ENCODE measurements at places on chromosomes 7 and 10. TPM values are rescaled to one million over a fixed set of nuclear protein-coding genes. Genes with fewer than 3 reads are reported as not detected.

DNA sequence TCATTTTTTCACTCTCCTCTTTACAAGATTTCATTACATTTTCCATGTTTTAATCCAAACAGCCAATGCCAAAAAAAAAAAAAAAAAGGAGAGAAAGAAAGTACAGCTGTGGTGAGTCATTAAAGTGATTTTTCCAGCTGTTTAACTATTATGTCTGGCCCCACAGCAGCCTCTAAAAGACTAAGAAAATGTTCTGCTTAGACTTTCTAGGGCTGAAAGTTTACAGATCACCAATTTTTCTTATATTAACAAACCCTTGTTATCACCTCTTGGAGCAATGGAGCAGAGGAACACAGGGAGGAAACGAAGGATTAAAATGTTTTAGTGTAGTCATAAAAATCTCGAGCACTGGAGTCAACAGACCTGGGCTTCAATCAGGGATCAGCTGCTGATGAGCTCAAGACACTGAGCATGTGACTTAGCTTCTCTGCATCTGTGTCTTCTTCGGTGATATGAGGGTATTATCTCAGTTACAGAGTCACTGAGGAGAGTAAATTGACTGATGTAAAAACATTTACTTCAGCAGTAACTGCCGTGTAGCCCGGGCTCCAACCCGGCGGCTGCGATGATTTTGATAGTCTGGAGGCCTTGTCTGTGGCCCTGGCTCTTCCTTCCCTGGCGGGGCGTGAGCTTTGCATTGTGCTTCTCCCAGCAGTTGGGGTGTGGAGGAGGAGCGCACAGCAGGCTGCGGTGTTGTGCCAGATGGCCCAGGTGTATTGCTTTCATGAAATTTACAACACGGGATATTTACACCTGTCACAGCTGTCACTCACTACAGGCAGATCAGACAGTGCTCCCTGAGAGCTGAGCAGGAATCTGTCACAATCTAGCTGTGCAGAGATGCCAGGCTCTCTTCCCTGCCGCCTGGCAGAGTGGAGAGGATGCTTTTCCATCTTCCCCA is 298.3 kb upstream of the FZD8 start:
- no peak for DNase-seq
- no peaks in the 10 kb centered on the region for H3K4me1 ChIP-seq

DNA sequence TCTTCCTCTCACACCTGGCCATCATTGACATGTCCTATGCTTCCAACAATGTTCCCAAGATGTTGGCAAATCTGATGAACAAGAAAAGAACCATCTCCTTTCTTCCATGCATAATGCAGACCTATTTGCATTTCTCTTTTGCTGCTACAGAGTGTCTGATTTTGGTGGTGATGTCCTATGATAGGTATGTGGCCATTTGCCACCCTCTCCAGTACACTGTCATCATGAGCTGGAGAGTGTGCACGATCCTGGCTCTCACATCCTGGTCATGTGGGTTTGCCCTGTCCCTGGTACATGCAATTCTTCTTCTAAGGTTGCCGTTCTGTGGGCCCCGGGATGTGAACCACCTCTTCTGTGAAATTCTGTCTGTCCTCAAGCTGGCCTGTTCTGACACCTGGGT is 19.2 kb downstream of the OR2A14 start:
- no peak for DNase-seq
- no peaks in the 10 kb centered on the region for H3K36me3 ChIP-seq
- H3K4me1 ChIP-seq = no peaks in the 10 kb centered on the region
- H3K4me3 ChIP-seq = no peak overlapping the region
- H3K27ac ChIP-seq = no peak overlapping the region
- no peaks in the 10 kb centered on the region for H3K27me3 ChIP-seq

DNA sequence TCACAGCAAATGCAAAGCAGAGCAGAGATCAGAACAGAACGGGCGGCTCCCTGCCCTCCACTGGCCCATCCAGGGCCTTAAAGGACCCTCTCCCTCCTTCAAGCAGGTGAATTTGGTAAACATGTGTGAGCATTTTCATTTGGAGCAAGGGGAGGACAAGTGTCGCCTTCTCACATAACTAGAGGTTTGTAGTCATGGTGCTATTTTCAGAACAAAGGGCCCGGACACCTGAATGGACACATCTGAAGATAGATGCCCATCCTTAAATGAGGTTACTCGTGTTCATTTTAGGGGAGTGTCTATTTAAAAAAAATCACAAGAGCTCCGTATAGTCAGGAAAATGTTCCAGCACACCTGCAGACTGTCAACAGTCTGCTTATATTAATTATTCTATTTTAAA is 153.8 kb downstream of the PRKCQ start:
- H3K4me1 ChIP-seq = no peaks in the 10 kb centered on the region
- DNase-seq = no peak
- H3K27me3 ChIP-seq = no peaks in the 10 kb centered on the region
- no peak overlapping the region for H3K27ac ChIP-seq
- H3K36me3 ChIP-seq = peaks cover 39% of the 10 kb centered on the region

GRCh38 chr7:92847305-92847704 is 10.9 kb upstream of the CDK6 start:
- H3K27ac ChIP-seq = no peak overlapping the region
- no peaks in the 10 kb centered on the region for H3K36me3 ChIP-seq
- H3K4me3 ChIP-seq = no peak overlapping the region
- no peaks in the 10 kb centered on the region for H3K27me3 ChIP-seq
- no peak for DNase-seq
- no peaks in the 10 kb centered on the region for H3K4me1 ChIP-seq

DNA sequence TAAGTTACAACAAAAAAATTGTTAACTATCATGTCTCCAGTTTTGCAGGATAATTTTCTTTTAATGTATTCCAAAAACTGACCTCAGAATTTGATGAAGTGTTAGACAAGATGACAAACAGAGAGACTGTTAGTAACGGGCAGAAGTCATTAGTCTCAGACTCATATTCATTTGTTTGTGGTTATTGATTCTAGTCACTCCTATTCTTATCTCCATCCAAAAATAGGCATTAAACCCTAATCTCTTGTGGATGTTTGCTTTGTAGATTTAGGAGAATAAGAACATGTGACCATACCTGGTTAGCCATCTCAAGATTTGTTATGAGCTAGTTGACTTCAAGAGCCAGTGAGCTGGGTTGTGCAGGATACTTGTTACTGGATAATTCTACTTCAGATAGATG is 261.1 kb downstream of the AUTS2 start:
- no peaks in the 10 kb centered on the region for H3K36me3 ChIP-seq
- H3K4me3 ChIP-seq = no peak overlapping the region
- no peak for DNase-seq

DNA sequence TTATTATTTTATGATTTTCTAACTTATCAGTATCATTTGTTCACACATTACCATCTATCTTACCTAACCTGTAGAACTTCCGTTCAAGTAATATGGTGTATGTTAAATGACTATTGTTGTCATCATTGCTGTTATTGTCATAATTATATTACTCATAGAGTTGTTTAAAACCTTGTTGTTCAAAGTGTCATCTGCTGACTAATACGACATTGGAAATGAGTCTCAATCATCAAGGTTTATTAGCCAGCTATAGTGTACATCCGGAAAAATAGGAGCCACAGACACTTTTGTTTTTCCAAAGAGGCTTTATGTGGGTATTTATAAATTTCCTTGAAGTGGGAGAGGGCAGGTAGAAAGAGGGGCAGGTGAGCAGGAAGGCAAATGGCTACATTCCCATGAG is 386.9 kb upstream of the LRRTM3 start:
- H3K4me1 ChIP-seq = no peaks in the 10 kb centered on the region
- no peaks in the 10 kb centered on the region for H3K36me3 ChIP-seq
- DNase-seq = no peak
- no peaks in the 10 kb centered on the region for H3K27me3 ChIP-seq

- H3K27me3 ChIP-seq = no peaks in the 10 kb centered on the region
- no peak overlapping the region for H3K27ac ChIP-seq
- no peak overlapping the region for H3K4me3 ChIP-seq
Observed at GRCh38 chr10:116216676-116217075, 56.3 kb downstream of the GFRA1 start.

GRCh38 chr10:22243321-22243720 is 25.5 kb upstream of the EBLN1 start:
- no peak for DNase-seq
- no peak overlapping the region for H3K4me3 ChIP-seq
- no peak overlapping the region for H3K27ac ChIP-seq

DNA sequence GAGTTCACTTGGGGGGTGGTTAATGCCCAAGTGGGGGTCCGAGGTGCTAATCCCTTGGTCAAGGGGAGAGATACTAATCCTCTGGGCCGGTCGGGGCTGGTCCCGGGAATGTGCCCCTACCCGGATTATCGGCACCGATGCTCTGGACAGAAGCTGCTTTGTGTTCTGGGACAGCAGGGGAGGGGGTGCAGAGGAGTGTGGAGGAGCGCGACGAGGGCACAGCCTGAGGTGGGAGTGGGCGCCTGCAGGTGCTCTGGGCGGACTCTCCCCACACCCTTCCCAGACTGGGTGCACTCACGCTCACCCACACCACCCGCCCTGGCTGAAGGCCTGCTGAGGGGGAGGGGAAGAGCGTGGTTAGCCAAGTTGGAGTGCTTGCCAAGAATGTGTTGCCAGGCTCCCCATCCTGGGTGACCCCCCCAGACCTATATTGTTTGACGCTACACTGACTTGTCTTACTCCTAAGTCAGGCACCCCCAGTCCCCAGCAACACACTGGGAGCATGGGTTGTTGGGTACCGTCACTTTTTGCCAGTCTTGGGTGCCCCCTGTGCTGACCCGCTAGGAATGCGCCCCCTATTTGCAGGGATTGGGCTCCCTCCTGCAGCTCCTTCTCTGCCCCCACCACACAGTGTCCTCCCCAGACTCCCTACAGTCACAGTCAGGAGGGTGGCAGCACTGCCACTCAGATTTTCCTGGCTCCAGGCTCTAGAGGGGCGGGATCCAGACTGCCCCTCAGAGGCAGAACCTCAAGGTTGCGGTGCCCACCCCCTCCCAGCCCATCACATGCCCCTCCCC is 1.2 kb downstream of the SLC4A2 start:
- H3K4me3 ChIP-seq = peak overlapping the region; percentile 68
- H3K27ac ChIP-seq = no peak overlapping the region
- H3K27me3 ChIP-seq = no peaks in the 10 kb centered on the region

GRCh38 chr10:29386342-29386999 is 97.6 kb downstream of the LYZL1 start:
- H3K36me3 ChIP-seq = no peaks in the 10 kb centered on the region
- H3K27me3 ChIP-seq = no peaks in the 10 kb centered on the region
- H3K27ac ChIP-seq = no peak overlapping the region
- no peak for DNase-seq
- H3K4me1 ChIP-seq = no peaks in the 10 kb centered on the region

DNA sequence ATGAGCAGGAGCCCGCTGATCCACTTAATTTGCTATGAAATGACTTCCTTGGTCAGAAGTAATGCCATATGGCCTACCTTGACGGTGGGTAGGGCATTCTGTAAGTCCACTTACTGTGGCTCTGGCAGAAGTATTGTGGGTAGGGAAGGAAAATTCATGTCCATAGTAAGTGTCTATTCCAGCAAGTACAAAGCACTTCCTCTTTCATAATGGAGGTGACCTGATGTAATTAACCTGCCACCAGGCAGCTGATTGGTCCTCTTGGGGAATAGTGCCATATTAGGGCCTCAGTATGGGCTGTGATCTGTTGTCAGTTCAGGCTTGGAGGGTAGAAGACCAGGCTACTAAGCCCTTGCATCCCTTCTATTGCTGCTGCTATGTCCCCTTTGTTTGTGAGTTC is 103.9 kb downstream of the SLC37A3 start:
- no peaks in the 10 kb centered on the region for H3K4me1 ChIP-seq
- H3K4me3 ChIP-seq = no peak overlapping the region
- DNase-seq = no peak
- no peak overlapping the region for H3K27ac ChIP-seq

- no peak overlapping the region for H3K4me3 ChIP-seq
- no peak for DNase-seq
- no peak overlapping the region for H3K27ac ChIP-seq
- H3K4me1 ChIP-seq = no peaks in the 10 kb centered on the region
Observed at GRCh38 chr10:107299606-107300005, 135.1 kb upstream of the SORCS1 start.

GRCh38 chr10:107727767-107728317 is 563.3 kb upstream of the SORCS1 start:
- H3K4me1 ChIP-seq = no peaks in the 10 kb centered on the region
- no peak overlapping the region for H3K4me3 ChIP-seq
- no peaks in the 10 kb centered on the region for H3K27me3 ChIP-seq
- DNase-seq = no peak
- no peaks in the 10 kb centered on the region for H3K36me3 ChIP-seq
- H3K27ac ChIP-seq = no peak overlapping the region

GRCh38 chr10:29012926-29013554 is 275.8 kb upstream of the LYZL1 start:
- H3K27me3 ChIP-seq = no peaks in the 10 kb centered on the region
- no peak for DNase-seq
- H3K27ac ChIP-seq = no peak overlapping the region
- H3K4me1 ChIP-seq = no peaks in the 10 kb centered on the region
- no peak overlapping the region for H3K4me3 ChIP-seq

DNA sequence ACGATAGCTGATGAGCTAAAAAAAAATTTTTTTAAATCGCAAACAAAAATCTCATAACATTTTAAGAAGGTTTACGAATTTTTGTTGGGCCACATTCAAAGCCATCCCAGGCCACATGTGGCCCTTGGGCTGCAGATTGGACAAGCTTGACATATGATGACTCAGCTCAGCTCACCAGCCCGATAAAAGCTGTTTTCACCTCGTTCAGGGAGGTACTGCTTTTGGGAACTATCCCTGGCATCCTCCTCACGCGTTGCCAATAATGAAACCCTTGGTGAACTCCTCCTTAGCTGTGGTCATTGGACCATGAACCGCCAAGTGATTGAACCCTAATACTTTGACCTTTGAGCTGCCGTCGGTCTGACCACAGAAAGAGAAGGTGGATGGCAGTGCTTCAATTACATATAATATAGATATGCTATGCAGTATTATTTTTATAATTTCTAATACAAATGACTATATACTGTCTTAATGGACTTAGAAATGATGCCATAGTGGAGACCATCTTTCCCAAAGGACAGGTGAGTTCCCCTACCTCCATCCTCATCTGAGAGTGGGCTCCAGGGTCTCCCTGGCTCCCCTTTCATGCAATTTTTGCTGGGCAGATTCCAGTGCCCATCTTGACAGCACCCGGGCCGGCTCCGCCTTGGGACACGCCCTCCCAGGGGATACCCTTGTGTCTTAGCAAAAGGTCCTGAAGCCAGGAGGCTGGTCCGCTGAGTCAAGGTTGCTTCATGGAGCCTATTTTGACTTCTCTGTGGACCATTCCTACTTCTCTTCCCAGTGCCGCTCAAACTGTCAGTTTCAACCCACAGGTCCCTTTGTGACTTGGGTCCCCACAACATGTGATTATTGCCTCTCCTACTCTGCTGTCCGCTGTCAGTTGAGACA is 707.2 kb downstream of the PARD3 start:
- no peak for DNase-seq
- H3K36me3 ChIP-seq = no peaks in the 10 kb centered on the region
- no peaks in the 10 kb centered on the region for H3K4me1 ChIP-seq
- H3K27me3 ChIP-seq = no peaks in the 10 kb centered on the region
- H3K4me3 ChIP-seq = no peak overlapping the region

The CYP3A5 gene
- not detected for total RNA-seq
